ENCODE measurements at places on chromosomes 4 and X.

DNA sequence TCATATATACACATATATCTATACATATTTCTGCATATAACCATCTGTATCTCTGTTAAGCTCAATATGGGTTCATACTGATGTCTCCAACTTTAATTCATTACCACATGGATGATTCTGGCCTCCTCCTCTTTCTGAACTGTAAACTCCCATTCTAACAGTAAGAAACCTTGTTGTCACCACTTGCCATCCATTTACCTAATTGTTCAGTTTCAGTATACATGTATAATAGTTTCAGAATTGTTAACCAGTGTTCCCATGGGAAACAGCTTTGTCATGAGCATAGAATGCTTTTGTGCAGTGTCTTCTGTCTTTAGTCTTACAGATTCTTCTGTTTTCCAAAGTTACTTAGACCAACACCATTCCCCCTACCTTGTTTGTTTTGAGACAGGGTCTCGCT lies 35.9 kb downstream of the SLC9A6 start:
- no peak for DNase-seq

DNA sequence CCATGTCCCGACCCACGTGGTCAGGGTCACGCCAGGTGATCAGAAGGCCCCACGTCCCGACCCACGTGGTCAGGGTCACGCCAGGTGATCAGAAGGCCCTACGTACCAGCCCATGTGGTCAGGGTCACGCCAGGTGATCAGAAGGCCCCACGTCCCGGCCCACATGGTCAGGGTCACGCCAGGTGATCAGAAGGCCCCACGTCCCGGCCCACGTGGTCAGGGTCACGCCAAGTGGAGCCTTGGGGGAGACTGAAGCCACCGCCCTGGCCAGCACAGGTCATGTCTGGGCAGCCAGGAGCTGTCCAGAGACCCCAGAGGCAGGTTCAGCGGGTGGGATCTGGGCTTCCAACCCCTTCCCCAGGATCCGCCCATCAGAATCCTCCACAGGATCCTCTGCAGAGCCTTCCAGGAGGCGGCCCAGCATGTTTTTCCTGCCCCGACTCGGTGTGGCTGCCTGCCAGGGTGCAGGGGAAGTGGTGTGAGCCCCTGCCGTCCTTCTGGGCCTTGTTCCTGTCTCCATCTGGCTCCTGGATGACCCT lies 58.4 kb downstream of the FAM53A start:
- no peak for DNase-seq

- DNase-seq, result no peak
Measured at GRCh38 chr4:76679691-76680090, 218.3 kb downstream of the SOWAHB start.

- no peak for DNase-seq
Measured at GRCh38 chr4:15374656-15375055, 53.2 kb upstream of the C1QTNF7 start.

GRCh38 chr4:103478734-103479133 lies 241.1 kb downstream of the TACR3 start:
- no peak for DNase-seq

All from GM18507 (cell line).